ENCODE measurements at places on chromosomes 2 and 18. TPM values are rescaled to one million over a fixed set of nuclear protein-coding genes. Genes with fewer than 3 reads are reported as not detected.

Gene TUBA4B
- not detected for total RNA-seq

Gene RNASEH1
- 29.9 TPM for total RNA-seq

Gene SERPINB4
- total RNA-seq: not detected

Gene PCARE
- under 0.01 TPM for total RNA-seq

Gene UGT1A8
- total RNA-seq: not detected
